ENCODE measurements at places on chromosomes 13 and 19.

DNA sequence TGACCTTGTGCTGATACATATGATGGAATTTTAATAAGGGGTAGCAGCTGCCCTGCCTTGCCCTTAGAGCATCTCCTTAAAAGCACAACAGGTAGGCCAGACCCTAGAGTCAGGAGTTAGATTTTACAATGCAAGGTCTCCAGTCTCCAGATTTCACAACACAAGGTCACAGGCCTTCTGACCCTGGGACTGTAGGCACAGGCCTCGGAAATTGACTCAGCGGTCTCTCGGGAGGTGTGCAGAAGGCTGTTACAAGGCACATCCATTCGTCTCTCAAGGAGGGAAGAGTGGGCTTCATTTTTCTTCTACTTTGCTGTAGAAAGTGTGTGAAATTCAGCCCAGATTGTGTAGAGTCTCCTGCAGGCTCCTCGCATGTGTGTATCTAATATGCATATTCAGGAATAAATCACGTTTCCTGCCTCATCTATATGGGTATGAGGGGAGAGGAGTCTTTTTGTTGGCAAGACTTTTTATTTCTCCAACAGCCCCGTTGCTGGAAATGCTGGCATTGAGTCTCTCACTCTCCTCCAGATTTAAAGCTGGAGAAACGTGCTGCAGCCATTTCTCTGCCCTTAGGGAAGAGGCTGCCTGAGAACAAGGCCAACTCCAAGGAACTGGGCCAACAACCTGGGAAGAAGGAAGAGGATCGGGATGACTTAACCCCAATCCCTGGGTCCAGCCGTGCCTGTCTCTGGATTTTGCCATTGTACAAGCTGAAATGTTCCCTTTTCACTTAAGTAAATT is 24.5 kb downstream of the UQCRFS1 start:
- no peak for DNase-seq

DNA sequence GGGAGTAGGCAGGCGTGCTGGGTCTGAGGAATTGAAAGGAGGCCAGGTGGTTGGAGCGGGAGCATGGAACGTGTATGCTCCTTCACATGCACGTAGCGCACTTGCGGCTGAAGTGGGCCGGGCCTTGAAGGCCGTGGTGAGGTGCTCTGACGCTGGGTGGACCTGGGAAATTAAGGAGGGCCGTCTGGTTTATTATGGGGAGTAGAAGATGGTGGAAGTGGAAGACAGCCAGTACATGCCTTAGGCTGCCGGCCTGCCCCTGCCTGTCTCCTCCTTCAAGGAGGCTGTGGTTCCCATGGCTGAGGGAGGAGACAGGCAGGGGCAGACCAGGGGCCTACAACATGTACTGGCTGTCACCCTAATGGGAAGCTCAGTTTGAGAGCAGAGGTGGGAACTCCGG is 23.9 kb downstream of the GATAD2A start:
- DNase-seq, result no peak

GRCh38 chr13:99376132-99376531 is 68.9 kb upstream of the GPR183 start:
- no peak for DNase-seq

DNA sequence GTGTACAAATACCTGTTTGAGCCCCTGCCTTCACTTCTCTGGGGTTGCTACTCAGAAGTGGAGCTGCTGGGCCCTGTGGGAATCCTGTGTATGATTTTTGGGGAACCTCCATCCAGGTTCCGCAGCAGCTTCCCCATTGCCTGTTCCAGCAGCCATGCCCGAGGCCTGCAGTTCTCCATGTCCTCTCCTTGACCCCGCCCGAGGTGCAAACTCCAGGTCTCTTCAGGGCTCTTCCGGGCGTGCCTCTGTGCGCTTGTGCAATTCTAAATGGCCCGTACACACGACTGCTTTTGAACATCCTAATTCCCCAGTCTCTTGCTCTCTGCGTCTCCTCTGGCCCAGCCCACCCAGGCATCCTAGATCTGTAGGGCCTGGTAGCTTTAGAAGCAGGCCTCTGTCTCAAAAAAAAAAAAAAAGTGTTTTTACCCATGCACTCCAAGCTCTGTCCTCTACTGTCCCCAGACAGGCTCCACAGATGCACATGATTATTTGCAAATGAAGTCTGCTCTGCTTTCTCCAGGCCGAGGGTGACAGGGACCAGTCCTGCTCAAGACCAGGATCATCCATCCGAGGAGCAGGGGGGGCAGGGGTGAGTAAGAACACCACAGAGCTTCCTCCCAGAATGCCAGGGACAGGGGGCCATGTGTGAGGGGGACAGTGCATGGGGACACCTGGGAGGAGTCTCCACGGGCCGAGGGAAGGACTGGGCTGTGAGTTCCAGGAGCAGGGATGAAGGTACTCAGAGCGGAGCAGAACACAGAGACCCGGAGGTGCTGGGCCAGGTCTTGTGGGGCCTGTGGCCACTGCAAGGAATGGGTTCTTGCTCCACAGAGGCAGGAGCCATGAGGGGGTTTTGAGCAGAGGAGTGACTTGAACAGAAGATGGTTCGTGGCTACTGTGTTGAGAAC is 51.7 kb downstream of the SLC7A9 start:
- no peak for DNase-seq

DNA sequence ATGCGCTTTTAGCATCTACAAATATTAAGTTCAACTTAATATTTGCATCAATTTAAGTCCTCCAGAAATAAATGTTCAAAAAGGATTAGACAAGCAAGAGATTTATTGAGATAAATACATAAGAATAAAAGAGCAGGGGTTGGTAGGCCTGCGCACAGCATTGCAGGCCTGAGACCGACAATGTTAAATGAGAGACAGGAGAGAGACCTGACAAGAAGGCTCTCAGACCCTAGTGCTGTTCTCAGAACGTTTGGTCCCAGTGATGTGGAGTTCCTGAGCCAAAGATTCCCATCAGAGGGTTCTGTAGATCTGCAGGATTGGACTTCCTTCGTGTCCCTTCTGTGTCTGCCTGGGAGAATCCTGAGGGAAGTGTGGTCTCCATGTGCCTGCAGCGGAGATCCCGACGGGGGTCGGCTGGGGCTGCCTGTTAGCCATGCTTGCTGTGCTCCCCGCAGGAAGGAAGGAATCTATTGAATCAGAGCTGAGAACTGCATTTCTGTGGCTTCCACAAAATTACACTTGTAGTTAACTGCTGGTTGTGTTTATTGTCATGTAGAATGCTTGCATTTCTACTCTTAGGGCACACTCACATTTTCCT is 369.9 kb upstream of the SLC10A2 start:
- DNase-seq, result no peak
